ENCODE measurements at places on chromosomes 16 and 17.

DNA sequence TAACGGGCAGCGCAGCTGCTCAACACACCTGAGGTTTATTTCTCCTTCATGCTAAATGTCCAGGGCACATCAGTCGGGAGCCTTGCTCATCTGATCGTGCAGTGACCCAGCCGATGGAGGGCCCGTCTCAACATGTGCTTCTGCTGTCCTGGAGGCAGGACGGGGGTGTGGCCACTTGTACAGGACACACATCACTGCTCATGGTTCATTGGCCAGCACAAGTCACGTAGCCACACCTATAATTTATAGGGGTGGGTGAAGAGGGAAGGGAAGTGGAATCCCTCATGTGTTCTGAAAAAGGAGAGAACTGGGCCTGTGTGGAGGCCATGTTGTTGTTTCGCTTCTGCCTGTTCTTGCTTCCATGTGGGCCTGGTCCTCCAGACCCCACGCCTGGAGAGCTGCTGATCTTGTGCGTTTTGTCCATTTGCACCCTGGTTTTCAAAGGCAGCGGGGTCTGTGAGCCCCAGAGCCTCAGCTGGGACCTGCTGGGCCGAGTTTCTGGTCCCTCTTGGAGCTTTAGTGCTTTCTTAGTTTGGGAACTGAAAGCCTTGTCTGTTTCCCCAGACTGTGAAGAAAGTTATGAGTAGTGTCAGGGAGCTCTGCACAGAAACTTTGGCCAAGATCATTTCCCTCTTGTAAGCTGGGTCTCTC is 60.5 kb downstream of the CMIP start:
- DNase-seq, result no peak

- DNase-seq, result no peak
Measured at GRCh38 chr17:49414271-49414621, 436 bp downstream of the PHB1 start.

DNA sequence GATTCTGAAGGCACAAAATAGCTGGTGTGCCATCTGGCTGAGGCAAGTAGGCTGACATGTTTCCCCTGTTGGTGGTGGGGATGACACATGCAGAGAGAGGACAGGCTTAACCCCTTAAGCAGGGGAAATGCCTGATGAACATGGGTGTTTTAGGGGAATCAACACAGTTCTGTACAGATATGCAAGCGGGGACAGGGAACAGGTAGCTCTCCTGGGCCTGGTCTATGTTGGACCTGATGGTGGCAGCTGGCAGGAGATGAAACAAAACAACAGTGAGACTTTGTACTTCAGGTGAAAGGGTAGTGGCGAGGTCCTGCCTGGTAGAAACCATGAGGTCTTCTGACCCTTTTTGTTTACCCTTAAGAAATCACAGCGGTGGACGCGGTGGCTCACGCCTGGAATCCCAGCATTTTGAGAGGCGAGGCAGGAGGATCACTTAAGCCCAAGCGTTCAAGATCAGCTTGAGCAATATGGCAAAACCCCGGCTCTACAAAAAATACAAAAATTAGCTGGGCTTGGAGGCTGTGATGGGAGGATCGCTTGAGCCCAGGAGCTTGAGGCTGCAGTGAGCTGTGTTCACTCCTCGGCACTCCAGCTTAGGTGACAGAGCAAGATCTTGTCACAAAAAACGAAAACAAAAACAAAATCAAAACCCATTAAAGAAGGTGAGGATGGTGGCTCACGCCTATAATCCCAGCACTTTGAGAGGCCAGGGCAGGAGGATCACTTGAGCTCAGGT is 10.5 kb downstream of the OR1F1 start:
- no peak for DNase-seq

DNA sequence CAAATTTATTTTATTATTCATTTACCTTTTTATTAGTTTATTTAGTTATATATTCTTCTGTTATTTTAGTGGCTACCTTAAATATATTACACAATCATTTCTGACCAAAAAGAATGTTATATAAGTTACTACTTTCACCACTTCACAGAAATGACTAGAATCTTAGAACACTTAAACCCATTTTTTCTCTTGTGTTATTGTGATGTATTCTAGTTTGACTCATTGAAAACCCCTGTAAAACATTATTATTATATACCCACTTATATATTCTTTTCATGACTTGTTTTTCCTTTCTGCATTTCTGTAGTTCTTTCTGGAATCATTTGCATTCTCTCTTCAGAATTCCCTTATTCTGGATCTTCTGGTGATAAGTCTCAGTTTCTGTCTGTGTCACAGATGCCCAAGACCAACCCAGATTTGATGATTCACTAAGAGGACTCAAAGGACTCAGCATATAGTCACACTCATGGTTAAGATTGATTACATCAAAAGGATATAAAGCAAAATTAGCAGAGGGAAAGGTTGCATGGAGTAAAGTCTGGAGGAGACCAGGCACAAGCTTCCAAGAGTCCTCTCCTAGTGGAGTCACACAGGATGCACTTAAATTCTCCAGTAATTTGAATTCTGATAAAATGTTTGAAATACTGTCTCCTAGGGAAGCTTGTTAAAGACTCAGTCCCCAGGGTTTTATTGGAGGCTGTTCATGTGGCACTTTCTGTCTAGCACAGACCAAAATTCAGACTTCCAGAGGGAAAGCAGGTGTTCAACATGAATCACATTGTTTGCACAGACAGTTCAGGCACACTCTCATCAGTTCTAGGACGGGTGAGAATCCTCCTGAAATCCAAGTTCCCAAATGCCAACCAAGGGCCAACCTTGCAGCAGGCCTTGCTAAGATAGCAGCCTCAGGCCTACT is 7.7 kb downstream of the GINS3 start:
- DNase-seq, result no peak

- DNase-seq, result peak; percentile 5
Measured at GRCh38 chr16:57946181-57946801, 24.6 kb downstream of the CNGB1 start.

DNA sequence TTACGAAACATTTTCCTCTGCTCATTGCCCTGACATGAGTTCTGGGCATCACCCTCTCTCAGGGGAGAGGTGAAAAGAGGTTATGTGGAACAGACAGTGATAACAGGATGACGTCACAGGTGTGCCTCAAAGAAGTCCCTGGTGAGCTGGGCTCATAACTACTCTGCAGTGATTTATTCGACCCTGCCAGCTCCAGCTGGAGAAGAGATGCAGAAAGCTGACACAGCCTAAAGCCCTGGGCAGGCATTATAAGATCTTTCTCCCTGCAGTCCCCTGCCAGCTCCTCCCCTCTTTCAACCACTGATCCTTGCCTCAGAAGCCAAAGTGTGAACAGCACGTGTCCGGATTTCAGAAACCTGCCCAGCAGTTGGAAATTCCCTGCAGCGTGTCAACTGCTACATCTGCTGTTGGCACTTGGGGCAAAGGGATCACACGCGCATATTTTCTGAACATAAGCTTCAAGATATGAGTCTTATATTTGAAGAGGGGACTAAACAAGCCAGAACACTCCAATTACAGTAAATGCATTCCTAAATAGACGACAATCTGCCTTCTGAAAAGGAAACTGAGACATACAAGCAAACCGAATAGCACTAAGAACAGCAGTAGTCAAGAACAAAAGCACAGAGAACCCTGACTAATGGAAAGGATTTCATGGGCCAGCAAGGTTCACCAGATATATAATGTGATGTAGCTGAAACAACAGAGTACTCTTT is 80.5 kb downstream of the SMG6 start:
- no peak for DNase-seq

GRCh38 chr17:82314012-82314726 is 3.2 kb downstream of the CD7 start:
- DNase-seq, result no peak

- DNase-seq, result no peak
Measured at GRCh38 chr17:45342871-45343526, 26.2 kb upstream of the MAP3K14 start.

DNA sequence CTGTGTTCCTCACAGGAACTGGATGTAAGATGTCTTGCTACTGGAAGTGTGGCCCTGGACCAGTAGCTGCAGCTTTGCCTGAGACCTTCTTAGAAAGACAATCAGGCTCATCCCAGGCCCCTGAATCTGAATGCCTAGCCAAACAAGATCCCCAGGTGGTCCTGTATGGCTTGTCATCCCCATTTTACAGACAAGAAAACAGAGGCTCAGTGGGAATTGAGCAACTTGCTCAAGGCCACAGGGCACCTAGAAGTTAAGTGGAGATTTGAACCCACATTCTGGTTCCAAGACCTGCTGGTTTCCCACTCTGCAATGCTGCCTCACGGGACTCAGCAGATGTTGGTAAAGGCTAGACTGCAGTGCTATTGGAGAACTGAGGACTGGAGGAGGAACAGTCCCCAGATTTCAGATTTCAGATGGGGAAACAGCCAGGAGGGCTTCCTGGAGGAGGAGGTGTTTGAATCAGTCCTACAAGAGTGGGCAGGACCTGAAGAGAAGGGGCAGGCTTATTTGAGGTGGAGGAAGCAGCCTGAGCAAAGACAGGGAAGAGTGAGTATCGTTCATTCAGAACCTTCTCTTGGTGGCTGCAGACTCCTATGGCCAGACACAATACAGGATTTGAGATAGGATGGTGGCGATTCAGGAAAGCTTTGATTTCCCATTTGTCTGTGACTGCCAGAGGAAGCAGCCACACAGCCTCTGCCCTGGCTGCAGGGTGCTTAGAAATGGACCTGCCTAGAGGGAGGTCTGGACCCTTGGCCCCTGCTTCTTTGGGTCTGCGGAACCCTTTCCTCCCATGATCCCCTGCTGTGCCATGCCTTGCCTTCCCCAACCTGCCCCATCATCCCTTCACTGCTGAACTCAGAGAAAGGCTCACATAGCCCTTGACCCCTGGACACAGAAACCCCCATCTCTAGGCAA is 233.4 kb upstream of the NLRP1 start:
- DNase-seq, result no peak

GRCh38 chr16:77221482-77221881 is 22.3 kb downstream of the SYCE1L start:
- DNase-seq, result no peak

DNA sequence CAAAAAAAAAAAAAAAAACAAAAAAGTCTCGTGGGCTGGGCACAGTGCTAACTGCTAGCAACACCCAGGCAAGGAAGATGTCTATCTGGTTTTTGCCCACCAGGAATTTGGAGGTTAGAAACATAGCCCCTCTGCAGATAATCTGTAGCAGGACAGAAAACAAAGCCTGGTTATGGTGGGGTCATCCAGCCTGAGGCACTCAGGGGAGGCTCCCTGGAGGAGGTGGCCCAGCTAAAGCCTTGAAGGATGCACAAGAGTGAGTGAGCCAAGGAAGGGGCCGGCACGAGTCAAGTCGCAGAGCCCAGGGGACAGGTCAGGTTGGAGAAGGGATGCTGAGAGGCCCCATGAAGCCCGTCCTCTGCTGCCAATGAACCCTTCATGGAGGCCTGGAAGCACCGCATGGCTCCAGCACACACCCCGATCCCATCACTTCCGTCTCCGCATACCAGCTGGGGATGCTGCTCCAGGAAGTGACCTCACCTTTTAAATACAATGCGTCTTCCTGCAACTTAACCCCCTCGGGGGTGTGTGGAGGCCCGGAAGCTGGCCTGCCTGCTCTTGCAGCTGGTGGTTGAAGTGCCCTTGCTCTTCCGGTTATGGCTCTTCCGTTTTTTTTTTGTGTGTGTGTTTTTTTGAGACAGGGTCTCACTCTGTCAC is 86.5 kb downstream of the ENGASE start:
- DNase-seq, result no peak

All from NCI-H1930 (cell line).